ENCODE measurements at places on chromosomes 7 and 10. TPM values are rescaled to one million over a fixed set of nuclear protein-coding genes. Genes with fewer than 3 reads are reported as not detected.

GRCh38 chr7:71539615-71540014 lies 407.7 kb downstream of the GALNT17 start:
- DNase-seq, result no peak

DNA sequence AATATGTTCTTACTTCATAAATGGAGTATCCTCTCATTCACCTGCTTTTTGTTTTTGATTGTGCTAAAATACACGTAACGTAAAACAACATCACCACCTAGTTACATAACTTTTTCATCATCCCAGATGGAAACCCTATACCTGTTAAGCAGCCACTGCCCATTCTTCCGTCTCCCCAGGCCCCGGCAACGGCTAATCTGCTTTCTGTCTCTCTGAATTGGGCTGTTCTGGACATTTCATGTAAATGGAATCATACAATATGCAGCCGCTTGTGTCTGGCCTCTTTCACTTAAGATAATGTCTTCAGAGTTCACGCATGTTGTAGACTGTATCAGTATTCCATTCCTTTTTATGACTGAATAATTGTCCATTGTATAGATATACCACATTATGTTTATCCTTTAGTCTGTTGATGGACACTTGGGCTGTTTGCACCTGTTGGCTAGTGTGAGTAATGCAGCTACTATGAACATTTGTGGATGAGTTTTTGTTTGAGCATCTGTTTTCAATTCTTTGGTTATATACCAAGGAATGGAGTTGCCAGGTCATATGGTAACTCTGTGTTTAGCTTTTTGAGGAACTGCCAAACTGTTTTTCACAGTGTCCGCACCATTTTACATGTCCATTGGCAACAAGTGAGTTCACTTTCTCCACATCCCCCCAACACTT lies 14.1 kb upstream of the SUN1 start:
- DNase-seq, result no peak

Gene GFRA1
- 57.7 TPM for total RNA-seq

DNA sequence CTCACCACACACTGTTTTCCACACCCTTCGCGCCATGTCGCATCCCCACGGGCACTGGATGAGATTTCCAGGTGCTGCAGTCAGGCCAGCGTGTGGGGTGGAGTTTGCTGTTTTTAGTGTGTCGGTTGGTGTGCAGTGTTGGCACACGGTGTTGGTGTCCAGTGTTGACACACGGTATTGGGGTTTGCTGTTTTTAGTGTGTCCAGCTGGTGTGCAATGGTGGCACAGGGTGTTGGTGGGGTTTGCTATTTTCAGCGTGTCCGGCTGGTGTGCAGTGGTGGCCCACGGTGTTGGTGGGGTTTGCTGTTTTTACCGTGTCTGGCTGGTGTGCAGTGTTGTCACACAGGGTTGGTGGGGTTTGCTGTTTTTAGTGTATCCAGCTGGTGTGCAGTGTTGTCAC lies 20.1 kb upstream of the PRKAR1B start:
- no peak for DNase-seq

GRCh38 chr10:127548022-127548421 lies 1.1 kb upstream of the NPS start:
- no peak for DNase-seq

Gene FANK1
- total RNA-seq, result 6.6 TPM

Gene LIPK
- total RNA-seq, result not detected

Gene EPDR1
- total RNA-seq, result 37.6 TPM

GRCh38 chr10:97861924-97862323 lies 12.3 kb downstream of the GOLGA7B start:
- no peak for DNase-seq

- no peak for DNase-seq
Measured at GRCh38 chr7:82615527-82615926, 171.9 kb upstream of the CACNA2D1 start.

Gene LIPF
- not detected for total RNA-seq

DNA sequence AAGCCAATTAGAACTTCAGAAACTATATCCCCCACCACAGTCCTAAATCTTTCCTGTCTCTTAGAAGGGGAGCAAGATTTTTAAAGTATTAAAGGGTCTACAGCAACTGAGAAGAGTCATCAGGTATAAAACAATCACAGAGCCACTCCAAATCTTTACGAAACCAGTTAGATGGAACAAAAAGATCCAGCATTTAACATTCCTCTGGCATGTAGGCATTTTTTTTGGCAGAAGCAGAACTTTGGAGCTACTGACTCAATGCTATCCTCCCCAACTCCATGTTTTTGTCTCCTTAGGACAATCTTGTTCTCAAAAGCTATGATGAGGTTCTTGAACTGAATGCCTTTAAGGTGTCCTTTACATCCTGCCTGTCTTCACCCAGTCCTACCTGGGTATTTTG lies 333.3 kb downstream of the PRPF18 start:
- no peak for DNase-seq

DNA sequence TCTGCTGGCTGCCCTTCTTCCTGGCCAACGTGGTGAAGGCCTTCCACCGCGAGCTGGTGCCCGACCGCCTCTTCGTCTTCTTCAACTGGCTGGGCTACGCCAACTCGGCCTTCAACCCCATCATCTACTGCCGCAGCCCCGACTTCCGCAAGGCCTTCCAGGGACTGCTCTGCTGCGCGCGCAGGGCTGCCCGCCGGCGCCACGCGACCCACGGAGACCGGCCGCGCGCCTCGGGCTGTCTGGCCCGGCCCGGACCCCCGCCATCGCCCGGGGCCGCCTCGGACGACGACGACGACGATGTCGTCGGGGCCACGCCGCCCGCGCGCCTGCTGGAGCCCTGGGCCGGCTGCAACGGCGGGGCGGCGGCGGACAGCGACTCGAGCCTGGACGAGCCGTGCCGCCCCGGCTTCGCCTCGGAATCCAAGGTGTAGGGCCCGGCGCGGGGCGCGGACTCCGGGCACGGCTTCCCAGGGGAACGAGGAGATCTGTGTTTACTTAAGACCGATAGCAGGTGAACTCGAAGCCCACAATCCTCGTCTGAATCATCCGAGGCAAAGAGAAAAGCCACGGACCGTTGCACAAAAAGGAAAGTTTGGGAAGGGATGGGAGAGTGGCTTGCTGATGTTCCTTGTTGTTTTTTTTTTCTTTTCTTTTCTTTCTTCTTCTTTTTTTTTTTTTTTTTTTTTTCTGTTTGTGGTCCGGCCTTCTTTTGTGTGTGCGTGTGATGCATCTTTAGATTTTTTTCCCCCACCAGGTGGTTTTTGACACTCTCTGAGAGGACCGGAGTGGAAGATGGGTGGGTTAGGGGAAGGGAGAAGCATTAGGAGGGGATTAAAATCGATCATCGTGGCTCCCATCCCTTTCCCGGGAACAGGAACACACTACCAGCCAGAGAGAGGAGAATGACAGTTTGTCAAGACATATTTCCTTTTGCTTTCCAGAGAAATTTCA lies 1.7 kb downstream of the ADRB1 start:
- DNase-seq, result no peak

Gene GIMAP4
- total RNA-seq, result 25.3 TPM

- no peak for DNase-seq
Measured at GRCh38 chr10:75936841-75937240, 505.4 kb downstream of the LRMDA start.

Gene STEAP4
- total RNA-seq, result 41.7 TPM

- no peak for DNase-seq
Measured at GRCh38 chr10:27225642-27226257, 14.8 kb downstream of the ACBD5 start.

Gene OLAH
- 4.9 TPM for total RNA-seq

Gene SLC16A9
- 3.7 TPM for total RNA-seq

DNA sequence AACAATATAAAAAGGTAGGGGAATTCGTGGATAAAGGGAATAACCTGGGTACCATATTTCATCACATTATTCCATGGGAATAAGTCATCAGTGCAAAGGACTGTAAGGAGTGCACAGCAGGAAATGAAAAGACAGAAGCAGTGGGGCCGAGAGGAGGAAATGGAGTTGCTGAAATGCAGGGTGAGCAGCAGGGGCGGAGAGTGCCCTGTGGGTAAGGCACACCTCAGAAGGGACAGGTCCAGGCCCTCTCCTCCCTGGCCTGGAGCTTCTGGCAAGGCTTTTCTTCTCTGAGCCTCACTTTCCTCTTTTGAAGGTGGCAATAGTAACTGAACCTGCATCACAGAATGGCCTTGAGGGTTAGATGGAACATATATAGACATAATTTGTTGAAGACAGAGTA lies 26.2 kb downstream of the IKZF1 start:
- no peak for DNase-seq

Gene VGF
- total RNA-seq, result 1.2 TPM

DNA sequence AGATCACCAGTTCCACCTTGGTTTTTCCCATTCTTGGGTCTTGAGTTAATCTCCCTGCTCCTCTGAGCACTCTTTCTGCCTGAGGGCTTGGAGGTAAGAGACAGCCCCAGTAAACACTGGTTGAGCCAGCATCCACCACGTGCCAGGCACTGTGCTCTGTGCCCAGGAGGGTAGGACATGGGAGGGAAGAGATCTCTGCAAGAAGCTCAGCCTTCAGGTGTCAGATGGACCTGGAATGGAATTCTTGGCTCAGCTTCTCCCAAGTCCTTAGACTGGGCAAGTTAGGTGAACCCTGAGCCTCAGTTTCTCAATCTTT lies 2.5 kb downstream of the ZYX start:
- DNase-seq, result no peak

GRCh38 chr7:7114575-7115291 lies 67.6 kb upstream of the C1GALT1 start:
- DNase-seq, result no peak

GRCh38 chr10:88982366-88982765 lies 8.2 kb upstream of the FAS start:
- DNase-seq, result no peak

Gene GBX1
- not detected for total RNA-seq

- no peak for DNase-seq
Measured at GRCh38 chr7:55641811-55642210, 69.5 kb upstream of the VOPP1 start.

- DNase-seq, result no peak
Measured at GRCh38 chr7:91632234-91632940, 248.1 kb downstream of the MTERF1 start.

Gene NPFFR1
- not detected for total RNA-seq

Gene SFXN3
- 95.0 TPM for total RNA-seq

DNA sequence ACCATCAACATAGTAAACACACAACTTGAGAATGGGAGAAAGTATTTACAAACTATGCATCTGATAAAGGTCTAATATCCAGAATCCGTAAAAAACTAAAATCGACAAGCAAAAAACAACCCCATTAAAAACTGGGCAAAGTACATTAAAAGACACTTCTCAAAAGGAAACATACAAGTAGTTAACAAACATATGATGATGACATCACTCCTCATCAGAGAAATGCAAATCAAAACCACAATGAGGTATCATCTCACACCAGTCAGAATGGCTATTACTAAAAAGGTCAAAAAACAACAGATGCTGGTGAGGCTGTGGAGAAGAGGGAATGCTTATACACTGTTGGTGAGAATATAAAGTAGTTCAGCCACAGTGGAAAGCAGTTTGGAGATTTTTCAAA lies 125.1 kb downstream of the TFPI2 start:
- no peak for DNase-seq

Gene HOXA3
- total RNA-seq, result 3.9 TPM

Gene NOS3
- total RNA-seq, result 22.8 TPM

DNA sequence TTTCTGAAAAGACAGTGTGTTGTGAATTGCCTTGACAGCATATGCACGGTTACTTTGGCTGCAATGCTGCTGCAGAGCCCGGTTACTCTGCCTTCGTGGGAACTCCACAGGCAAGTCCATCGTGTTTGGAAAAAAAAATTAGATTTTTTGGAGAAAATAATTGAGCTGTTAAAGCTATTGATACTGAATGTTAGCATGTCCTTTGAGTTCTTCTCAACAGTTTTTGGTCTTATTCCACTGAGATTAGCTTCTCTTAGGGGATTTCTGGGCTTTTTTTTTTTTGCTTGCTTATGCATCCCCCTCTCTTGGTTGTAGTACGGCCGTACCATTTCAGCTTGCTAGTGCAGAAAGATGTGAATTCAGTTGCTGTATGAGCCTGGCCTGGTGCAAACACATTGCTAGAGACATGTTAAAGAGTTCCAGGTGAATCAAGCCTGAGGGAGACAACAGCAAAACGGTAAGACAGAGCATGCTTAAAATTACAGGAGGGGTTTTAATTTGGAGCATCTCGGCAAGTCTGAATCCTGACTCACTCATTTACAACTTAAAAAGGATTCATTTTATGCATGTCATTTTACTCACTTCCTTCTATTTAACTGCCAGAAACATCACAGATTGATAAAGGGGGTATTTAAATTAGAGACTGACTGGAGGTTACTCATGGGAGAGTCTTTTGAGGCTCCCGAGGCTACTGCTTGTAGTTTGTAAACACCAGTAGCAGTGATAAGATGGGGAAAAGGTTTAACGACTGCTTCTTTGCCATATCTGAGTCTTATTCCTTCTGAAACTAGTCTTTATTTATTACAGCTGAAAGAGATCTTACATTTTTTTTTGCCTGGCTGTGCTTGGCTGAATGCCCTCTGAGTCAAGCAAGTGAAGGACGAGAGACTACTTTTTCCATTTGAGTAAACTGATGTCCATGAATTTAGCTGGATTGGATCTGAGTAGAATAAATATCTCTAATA lies 113.7 kb downstream of the CDK14 start:
- DNase-seq, result no peak

DNA sequence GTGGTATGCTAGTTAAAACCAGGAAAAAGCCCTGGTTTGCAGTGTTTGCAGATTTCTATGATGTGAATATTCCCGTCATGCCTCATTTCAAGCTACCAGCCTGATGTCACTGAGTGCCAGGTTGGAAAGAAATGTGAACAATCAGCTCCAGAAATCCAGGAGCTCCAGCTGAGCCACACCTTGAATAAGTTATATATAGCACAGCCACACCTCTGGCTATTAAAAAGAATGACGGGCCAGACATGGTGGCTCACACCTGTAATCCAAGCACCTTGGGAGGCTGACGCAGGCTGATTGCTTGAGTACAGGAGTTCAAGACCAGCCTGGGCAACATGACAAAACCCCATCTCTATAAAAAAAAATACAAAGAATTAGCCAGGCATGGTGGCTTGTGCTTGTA lies 18.7 kb upstream of the SLF2 start:
- DNase-seq, result no peak

DNA sequence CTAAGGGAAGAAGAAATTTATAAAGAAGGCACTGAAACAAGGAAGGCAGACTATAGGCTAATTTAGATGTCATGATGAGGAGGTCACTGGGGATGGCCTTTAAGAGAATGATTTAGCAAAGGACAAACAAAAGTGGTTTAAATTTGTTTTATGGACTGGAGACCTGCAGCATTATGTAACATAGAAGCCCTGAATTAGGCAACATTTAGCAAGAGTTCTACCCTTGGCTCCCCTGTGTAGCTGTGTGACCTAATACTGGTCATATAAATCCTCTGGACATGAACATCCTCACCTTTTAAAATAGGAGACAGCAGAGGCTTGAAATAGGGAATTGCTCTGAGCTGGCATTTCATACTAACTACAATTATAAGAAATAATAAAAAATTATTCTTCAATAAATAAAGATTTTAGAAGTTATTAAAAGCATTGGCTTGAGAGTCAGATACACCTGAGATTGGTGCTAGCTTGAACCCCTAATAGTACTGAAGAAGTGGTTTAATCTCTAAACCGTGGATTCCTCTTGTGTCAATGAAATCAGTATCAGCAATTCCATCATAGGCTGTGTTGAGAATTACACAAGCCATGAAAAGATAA lies 48.9 kb downstream of the RNLS start:
- no peak for DNase-seq

- DNase-seq, result no peak
Measured at GRCh38 chr7:158362912-158363905, 224.4 kb downstream of the PTPRN2 start.

Gene ELFN1
- total RNA-seq, result 2.2 TPM

All from vagina (tissue), 2 donors.